Activated naive CD4-positive, alpha-beta T cell treated with anti-CD3 and anti-CD28 coated beads for 36 hours (primary cell): ENCODE measurements at places on chromosomes 5 and 9. TPM values are rescaled to one million over a fixed set of nuclear protein-coding genes. Genes with fewer than 3 reads are reported as not detected.
A peak's percentile ranks its signal among the peaks of the same experiment; 100 is the strongest.

DNA sequence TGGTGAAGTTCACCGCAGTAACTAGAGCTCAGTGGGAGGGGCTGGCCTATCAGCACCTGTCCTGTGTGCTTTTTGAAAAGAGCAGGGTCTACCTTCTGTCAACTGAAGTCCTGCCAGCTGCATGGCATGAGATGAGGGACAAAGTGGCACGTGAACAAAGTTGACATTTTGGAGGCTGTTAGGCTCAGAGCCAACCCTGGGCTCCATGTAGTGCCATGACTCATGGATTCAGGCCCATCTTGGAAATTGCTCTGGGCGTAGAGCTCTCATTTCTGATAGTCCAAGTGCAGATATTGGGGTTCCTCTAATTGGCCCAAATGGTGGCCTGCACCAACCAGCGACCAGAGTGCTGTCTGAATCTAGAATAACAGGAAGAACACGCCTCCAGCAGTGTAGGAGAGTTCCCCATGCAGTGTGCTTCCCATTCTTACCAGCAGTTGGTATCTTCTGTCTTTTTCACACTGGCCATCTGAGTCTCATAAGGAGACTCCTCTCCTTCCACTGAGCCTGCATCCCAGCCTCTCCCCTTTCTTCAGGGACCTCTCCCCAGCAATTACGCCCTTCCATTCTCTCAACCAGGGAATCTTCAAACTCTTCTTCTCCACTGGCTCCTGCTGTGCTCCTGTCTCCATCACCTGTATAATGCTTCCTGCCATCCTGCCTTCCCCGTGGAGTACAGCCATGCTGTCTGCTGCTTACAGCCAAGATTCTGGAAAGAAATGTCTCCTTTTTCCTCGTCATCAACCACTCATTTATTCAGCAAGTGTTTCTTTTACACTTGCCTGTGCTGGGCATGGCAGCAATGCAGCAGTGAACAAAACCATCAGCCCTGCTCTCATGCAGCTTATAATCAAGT is 30.4 kb downstream of the IRF1 start:
- peaks cover 23% of the 10 kb centered on the region for H3K36me3 ChIP-seq
- DNase-seq: peak; percentile 11
- H3K4me1 ChIP-seq: peaks cover 80% of the 10 kb centered on the region
- no peak overlapping the region for H3K4me3 ChIP-seq
- no peak overlapping the region for H3K27ac ChIP-seq
- H3K27me3 ChIP-seq: no peaks in the 10 kb centered on the region

GRCh38 chr9:105928416-105928815 is 234.1 kb downstream of the TMEM38B start:
- no peak overlapping the region for H3K4me3 ChIP-seq
- DNase-seq: no peak
- H3K4me1 ChIP-seq: no peaks in the 10 kb centered on the region
- no peak overlapping the region for H3K27ac ChIP-seq

- no peak for DNase-seq
- H3K27ac ChIP-seq: no peak overlapping the region
- H3K4me3 ChIP-seq: no peak overlapping the region
- no peaks in the 10 kb centered on the region for H3K36me3 ChIP-seq
- H3K4me1 ChIP-seq: no peaks in the 10 kb centered on the region
- H3K27me3 ChIP-seq: peaks cover 3% of the 10 kb centered on the region
Measured at GRCh38 chr9:134634176-134634575, 7.4 kb upstream of the COL5A1 start.

DNA sequence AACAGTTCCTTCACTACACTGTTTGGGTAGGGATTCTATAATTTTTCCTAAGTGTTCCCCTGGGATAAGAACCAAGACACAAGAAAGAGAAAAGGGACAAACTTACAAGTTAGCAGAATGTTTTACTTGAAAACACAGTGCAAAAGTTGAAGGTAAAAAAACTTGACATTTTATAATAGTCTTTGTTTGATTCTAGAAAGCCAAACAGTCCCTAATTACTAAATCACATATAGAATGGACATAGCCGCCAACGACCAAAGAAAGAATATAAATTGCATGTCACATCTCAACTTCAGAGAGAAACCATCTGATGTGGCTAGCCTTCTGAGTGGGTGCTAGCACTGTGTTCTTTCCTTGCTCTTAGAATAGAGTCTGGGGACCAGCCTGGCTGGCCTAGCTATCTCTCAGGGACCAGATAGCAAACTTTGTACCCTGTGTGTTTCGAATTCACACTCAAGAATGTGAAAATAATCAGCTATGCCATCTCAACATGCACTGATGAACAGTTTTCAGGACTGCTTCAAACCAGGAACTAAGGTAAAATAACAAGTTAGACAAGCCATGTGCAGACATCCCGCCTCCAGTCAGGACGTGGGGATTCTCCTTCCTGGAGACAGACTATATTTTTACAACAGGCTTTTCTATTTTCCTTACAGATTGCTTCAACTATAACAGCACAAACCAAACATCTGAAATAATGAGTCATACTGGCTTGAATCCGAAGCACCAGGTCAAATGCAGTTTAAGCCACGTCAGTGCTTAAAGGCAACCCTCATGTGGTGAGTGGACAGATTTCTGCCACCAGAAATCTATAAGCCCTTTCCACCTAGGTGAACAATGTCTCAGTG is 53.7 kb downstream of the LHFPL2 start:
- H3K36me3 ChIP-seq: no peaks in the 10 kb centered on the region
- DNase-seq: no peak
- peaks cover 5% of the 10 kb centered on the region for H3K27me3 ChIP-seq
- H3K4me3 ChIP-seq: no peak overlapping the region
- H3K27ac ChIP-seq: no peak overlapping the region
- H3K4me1 ChIP-seq: no peaks in the 10 kb centered on the region

DNA sequence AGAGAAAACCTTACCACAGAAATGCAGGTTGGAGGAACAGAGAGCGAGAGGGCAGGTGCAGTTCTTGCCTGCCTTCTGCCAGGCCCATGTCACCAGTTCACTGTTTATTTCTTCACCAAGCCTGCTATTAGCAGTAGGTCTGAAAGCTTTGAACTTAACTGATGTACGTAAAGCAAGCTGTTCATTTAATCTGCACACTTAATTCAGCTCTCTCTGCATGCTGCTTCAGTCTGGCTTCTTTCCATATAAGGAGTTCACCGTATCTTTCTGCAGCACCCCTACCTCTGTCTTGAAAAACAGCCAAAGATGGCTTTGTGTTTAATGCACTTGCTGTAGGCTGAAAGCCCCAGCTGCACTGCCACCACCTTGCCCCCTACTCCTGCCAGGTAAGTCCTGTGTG is 205.1 kb downstream of the RAB3C start:
- H3K27ac ChIP-seq: no peak overlapping the region
- H3K4me3 ChIP-seq: no peak overlapping the region
- no peaks in the 10 kb centered on the region for H3K4me1 ChIP-seq
- peaks cover 22% of the 10 kb centered on the region for H3K27me3 ChIP-seq
- H3K36me3 ChIP-seq: no peaks in the 10 kb centered on the region

DNA sequence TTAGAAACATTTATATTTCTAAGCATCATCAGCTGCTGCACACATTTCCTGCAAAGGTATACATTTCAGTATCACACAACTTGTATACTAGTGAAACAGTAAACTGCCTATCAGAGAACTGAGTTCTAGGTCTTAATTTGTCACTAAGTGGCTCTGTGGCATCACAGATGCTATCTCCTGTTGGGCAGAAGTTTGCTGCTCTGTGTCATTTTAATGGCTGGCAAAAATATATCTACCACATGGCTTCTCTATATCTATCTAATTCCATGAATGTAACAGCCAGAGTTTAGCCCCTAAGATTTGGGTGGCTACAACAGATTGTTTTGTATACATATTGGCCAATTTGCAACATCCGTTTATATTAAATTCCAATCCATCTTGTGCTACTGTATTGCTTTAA is 1231.9 kb upstream of the C9orf72 start:
- no peak overlapping the region for H3K4me3 ChIP-seq
- no peaks in the 10 kb centered on the region for H3K27me3 ChIP-seq
- no peak overlapping the region for H3K27ac ChIP-seq
- H3K36me3 ChIP-seq: no peaks in the 10 kb centered on the region
- no peaks in the 10 kb centered on the region for H3K4me1 ChIP-seq

GRCh38 chr5:154501566-154501965 is 23.5 kb upstream of the HAND1 start:
- no peak overlapping the region for H3K27ac ChIP-seq
- peaks cover 31% of the 10 kb centered on the region for H3K27me3 ChIP-seq
- H3K4me3 ChIP-seq: no peak overlapping the region
- no peaks in the 10 kb centered on the region for H3K4me1 ChIP-seq

DNA sequence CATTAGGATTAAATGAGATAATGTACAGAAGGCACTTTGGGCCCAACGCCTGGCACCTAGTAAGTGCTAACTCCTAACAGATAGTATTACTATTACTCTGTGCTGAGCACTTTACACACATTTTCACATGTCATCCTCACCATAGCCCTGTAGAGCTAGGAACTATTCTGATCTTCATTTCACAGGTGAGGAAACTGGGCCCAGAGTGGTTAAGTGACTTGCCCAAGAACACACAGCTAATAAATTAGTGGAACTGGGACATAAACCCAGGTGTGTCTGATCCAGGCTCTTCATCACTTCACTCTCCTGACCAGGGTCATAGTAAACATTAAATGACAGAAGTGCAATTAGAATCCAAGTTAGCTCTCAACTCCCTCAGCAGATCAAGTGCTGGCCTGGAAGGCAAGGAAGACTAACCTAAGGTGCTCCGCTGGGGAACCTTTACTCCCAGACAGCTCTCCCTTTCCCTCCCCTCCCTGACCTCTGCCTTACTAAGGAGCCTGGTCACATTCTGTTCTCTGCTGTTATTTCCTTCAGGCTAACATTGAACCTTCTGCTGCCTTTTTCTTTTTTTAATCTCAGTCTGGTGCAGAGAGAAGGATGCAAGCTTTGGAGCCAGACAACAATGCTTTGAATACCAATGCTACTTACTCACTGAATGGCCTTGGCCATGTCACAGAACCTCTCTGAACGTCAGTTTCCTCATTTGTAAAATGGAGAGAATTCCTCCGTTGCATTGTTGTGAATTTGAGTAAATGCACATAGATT is 4.1 kb upstream of the ADRA1B start:
- H3K4me1 ChIP-seq: peaks cover 5% of the 10 kb centered on the region
- no peaks in the 10 kb centered on the region for H3K36me3 ChIP-seq
- no peak for DNase-seq
- H3K4me3 ChIP-seq: no peak overlapping the region
- H3K27ac ChIP-seq: no peak overlapping the region

GRCh38 chr9:87109851-87110250 is 162.5 kb upstream of the GAS1 start:
- no peak overlapping the region for H3K4me3 ChIP-seq
- no peak for DNase-seq
- H3K27ac ChIP-seq: no peak overlapping the region
- no peaks in the 10 kb centered on the region for H3K4me1 ChIP-seq
- H3K27me3 ChIP-seq: peaks cover 10% of the 10 kb centered on the region
- H3K36me3 ChIP-seq: no peaks in the 10 kb centered on the region

- peaks cover 4% of the 10 kb centered on the region for H3K4me1 ChIP-seq
- peaks cover 33% of the 10 kb centered on the region for H3K36me3 ChIP-seq
- H3K27ac ChIP-seq: no peak overlapping the region
- DNase-seq: peak; percentile 49
- no peaks in the 10 kb centered on the region for H3K27me3 ChIP-seq
Measured at GRCh38 chr9:133048595-133048994, 13.2 kb upstream of the CEL start.

GRCh38 chr9:110545705-110546104 is 33.8 kb downstream of the SVEP1 start:
- no peaks in the 10 kb centered on the region for H3K27me3 ChIP-seq
- no peaks in the 10 kb centered on the region for H3K36me3 ChIP-seq
- H3K4me3 ChIP-seq: no peak overlapping the region
- DNase-seq: no peak
- no peak overlapping the region for H3K27ac ChIP-seq
- H3K4me1 ChIP-seq: no peaks in the 10 kb centered on the region

GRCh38 chr9:134898319-134898718 is 17.7 kb downstream of the FCN2 start:
- H3K27ac ChIP-seq: no peak overlapping the region
- H3K4me3 ChIP-seq: no peak overlapping the region
- H3K4me1 ChIP-seq: no peaks in the 10 kb centered on the region
- DNase-seq: no peak
- no peaks in the 10 kb centered on the region for H3K36me3 ChIP-seq
- H3K27me3 ChIP-seq: peaks cover 12% of the 10 kb centered on the region

GRCh38 chr9:32589083-32589723 is 16.2 kb upstream of the NDUFB6 start:
- H3K27me3 ChIP-seq: peaks cover 16% of the 10 kb centered on the region
- DNase-seq: no peak
- no peaks in the 10 kb centered on the region for H3K36me3 ChIP-seq

GRCh38 chr5:54080831-54081230 is 229.5 kb downstream of the ARL15 start:
- no peaks in the 10 kb centered on the region for H3K4me1 ChIP-seq
- H3K4me3 ChIP-seq: no peak overlapping the region
- no peak for DNase-seq
- peaks cover 13% of the 10 kb centered on the region for H3K36me3 ChIP-seq

- peaks cover 7% of the 10 kb centered on the region for H3K4me1 ChIP-seq
- no peak for DNase-seq
- H3K4me3 ChIP-seq: no peak overlapping the region
Measured at GRCh38 chr9:71876829-71877228, 34.2 kb downstream of the ABHD17B start.

- DNase-seq: no peak
- H3K27ac ChIP-seq: no peak overlapping the region
- no peaks in the 10 kb centered on the region for H3K36me3 ChIP-seq
- H3K4me3 ChIP-seq: no peak overlapping the region
- H3K27me3 ChIP-seq: peaks cover 7% of the 10 kb centered on the region
- peaks cover 11% of the 10 kb centered on the region for H3K4me1 ChIP-seq
Measured at GRCh38 chr9:124723352-124723751, 47.8 kb downstream of the NR6A1 start.

GRCh38 chr5:123610665-123611405 is 98.9 kb downstream of the CSNK1G3 start:
- peak; percentile 38 for DNase-seq
- H3K4me1 ChIP-seq: no peaks in the 10 kb centered on the region
- H3K27ac ChIP-seq: no peak overlapping the region

DNA sequence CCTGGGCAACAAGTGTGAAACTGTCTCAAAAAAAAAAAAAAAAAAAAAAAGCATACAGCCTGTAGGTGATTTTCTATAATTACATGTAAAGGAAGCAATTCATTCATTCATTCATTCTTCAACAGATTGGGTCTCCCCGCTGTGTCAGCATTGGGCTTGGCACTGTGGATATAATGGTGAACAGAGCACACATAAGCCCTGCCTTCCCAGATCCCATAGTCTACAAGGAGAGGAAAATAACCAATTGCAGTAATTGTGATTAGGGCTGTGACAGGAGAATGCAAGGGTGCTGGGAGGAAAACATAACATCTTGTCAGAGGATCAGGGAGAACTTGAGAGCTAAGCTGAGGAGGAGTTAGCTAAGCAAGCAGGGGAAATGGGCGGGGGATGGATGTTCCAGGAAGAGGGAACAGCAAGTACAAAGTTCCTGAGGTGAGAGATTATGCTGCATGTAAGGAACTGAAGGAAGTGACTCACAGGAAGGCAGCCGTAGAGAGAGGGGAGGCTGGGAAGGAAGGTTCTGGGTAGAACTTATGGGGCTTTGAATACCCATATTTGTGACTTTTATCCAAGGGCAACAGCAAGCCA is 24.0 kb upstream of the KLF9 start:
- H3K36me3 ChIP-seq: no peaks in the 10 kb centered on the region
- H3K27ac ChIP-seq: no peak overlapping the region
- DNase-seq: peak; percentile 50

KCNN2 gene
- not detected for total RNA-seq

CEL gene
- total RNA-seq: 2.2 TPM

PPIC gene
- not detected for total RNA-seq

KIAA1191 gene
- 33.7 TPM for total RNA-seq

F2RL2 gene
- total RNA-seq: not detected

TARS1 gene
- 244 TPM for total RNA-seq

CER1 gene
- total RNA-seq: not detected
